ENCODE measurements at places on chromosomes 2 and 18.

GRCh38 chr2:102137138-102137537, 5.4 kb upstream of the IL1R1 start:
- no peak for ATAC-seq

DNA sequence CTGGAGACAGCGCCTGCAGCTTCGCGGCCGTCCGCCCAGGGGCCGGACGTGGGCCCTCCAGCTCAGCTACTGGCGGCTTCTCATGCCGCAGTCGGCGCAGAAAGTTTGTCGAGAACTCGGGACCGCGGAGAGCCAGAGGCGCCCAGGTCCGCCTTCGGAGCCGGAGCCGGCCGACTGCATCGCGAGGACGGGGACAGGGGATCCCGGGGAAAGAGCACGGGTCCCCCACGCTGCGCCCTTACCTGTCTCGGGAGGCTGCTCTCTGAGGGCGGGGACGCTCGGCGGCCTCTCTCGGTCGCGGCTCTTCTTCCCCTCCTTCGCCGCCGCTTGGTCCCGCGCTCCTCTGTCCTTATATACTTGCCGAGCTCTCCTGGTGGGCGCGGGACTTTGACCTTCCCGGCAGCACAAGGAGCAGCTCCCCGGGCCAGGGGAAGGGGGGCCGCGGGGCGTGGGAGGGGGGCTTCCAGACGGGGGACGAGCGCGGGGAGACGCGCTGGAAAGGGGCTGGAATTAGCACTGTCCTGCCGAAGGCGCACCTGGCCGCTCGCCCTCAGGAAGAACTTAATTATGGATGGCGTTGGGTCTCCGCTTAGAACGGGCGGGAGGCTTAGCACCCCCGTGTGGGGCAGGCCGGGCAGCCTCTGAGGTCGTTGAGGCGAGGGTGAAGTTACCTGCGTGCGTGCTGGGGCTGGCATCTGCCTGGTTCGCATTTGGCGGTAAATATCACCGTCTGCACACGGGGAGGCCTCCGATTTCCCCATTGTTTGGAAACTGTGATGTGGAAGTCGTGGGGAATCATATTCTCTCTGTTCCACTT, at the start of gene POMC:
Gene POMC (minus strand): TSS at position 325 of the 817 bp plus-strand sequence. CDS start 3,808 bp downstream, outside the sequence.
- ATAC-seq: peak; percentile 83

DNA sequence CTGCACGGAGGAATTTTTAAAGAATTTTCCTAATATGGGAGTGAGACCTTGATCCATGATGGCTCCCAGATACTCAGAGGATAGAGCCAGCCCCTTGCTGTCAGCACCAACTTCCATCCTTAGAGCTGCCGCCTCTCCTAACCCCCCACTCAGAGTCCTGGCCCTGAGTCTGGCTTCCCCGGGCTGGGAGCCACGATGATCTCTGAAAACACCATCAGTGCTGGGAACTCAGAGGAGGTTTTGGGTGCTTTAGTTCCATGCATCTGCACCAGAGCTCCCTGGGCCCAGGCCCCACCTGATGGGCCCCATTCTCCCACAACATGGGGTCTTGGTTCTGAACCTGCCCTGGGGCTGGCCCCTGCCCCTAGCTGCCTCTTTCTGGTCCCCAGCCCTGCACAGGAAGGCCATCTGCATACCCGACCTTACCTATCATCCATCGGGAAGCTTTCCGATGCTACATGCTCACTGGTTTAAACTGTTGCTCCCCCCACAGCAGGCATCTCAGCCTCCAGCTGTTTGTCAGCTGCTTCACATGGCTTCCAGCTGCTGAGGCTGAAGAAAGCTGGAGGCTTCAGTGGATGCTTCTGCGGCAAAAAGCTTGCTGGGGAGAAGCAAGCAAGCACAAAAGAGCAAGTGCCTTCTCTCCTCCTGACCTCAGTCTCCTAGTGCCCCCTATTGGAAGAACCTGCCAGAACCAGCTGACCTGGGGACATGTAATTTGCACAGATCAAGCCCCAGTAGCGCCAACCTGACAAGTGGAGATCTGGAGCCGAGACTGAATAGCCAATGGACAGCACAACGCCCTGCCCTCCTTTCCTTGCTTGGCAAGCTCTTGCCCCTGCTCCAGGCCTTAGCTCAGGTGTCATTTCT, 24.2 kb upstream of the RHOB start:
- peak; percentile 18 for ATAC-seq

DNA sequence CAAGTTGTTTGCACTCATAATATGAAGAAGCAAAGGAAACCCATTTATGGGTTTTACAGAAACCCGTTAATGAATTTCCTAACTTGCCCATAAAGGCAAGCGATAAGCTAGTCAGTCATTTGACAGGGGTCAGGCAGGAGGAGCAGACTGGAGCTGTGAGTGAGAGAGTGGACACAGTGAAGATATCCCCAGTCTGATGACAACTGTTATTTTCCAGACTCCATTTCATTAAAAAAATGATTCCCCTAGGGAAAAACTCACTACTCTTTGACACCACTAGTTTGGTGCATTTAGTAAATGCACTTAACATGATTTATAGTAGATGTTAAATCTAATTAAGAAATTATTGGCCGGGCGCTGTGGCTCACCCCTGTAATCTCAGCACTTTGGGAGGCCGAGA, 80.8 kb downstream of the TGIF1 start:
- ATAC-seq: no peak

DNA sequence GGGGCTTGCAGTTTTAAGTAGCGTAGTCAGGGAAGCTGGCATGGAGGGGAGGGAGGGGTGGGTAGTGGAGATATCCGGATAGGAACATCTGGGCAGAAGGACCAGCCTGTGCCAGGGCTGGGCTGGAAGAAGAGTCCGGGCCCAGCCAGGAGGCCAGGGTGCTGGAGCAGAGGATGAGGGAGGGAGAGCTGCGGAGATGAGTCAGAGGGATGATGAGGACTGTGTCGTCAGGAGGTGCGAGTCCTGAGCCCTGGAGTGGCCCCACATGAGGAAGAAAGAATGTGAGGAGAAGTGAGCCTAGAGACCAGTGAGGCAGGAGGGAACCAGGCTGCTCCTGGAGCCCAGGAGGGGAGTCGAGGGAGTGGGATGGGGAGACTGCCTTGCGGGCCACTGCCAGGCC, 82.4 kb downstream of the CTIF start:
- ATAC-seq: peak; percentile 63

GRCh38 chr18:34956663-34957062, 84.5 kb upstream of the MAPRE2 start:
- ATAC-seq: no peak

DNA sequence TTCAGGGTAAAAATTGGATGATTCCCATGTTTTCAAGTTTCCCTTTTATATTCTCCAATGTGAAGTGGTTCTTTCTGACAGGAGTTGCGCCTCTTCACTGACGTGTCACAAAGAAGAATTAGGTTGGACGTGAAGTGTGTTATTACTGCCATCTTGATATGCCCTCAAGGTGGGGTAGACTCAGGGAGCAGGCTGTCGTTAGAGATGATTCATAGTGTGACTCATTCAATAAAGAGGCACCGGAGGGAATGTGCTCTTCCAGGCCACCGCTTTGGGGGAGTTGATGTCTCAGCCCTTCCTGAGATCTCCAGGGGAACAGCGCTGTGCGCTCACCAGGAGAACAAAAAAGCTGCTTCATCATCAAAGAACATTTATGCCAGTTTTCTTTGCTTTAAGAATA, 3.6 kb upstream of the DGKD start:
- ATAC-seq: peak; percentile 91

DNA sequence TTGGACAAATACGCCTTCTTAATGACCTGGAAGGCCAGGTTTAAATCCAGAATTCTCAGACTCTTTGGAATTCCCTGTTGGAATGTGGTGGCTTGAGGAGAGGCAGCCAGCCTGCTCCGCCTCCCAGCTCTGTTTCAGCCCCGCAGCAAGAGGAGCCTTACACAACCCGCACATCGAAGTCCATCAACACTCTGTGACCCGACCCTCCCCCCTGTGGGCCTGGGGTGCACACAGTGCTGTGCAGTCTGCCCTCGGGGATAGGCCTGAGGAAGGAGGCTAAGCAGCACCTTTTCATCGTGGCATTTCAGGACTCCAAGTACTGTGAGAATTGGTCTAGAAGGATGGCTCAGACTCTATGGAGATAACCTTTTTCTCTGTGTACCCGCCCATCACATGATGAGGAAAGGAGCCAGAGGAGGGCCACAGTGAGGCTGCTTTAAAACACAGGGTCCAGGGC, 73.7 kb downstream of the GREB1L start:
- no peak for ATAC-seq

- no peak for ATAC-seq
These were observed 78.6 kb upstream of the EPB41L5 start for GRCh38 chr2:119934319-119934718.

- ATAC-seq: no peak
These were observed 57.9 kb downstream of the FAM171B start for GRCh38 chr2:186751790-186752189.

DNA sequence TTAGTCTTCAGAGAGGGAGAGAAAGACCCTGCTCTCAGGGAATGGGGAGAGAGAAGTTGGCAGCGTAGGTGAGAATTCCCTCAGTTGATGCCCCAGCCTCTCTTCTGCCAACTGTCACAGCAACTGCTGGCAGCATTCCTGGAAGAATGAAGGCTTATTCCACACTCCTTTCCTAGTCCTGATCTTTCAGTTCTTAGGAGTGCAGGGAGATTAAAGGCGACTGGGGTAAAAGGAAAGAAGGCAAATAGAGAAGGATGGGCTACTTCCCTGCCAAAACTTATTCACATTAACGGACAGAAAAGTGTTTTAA, 65.9 kb upstream of the ACAA2 start:
- no peak for ATAC-seq

- ATAC-seq: no peak
These were observed 6.9 kb upstream of the ZEB2 start for GRCh38 chr2:144526831-144527230.

- peak; percentile 71 for ATAC-seq
These were observed 18.0 kb upstream of the KLHL23 start for GRCh38 chr2:169715379-169716237.

- ATAC-seq: no peak
These were observed 209.5 kb upstream of the TPO start for GRCh38 chr2:1203772-1204171.

GRCh38 chr2:191029280-191029950, 15.4 kb upstream of the STAT1 start:
- no peak for ATAC-seq

- ATAC-seq: no peak
These were observed 1.4 kb downstream of the ARID5A start for GRCh38 chr2:96537734-96538486.

- ATAC-seq: no peak
These were observed 83.2 kb upstream of the FRZB start for GRCh38 chr2:182949572-182950189.

DNA sequence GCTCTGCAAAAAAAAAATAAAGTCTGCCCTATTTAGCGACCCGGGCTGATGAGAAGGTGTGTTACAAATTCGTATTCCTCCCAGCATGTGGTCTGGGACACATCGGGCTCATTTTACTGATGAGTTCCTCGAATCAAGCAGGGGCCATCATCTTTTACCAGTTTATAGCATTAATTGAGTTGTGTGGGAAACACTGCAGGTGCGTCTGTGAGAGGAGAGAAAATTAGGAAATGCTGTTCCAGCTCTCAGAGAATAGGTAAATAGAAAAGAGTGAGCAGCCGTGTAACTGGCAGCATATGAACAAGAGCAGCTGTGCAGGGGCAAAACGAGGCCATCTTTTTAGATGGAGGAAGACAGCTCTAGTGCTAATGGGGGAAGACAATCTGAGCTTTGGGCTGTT, 216.7 kb downstream of the SETBP1 start:
- ATAC-seq: no peak

DNA sequence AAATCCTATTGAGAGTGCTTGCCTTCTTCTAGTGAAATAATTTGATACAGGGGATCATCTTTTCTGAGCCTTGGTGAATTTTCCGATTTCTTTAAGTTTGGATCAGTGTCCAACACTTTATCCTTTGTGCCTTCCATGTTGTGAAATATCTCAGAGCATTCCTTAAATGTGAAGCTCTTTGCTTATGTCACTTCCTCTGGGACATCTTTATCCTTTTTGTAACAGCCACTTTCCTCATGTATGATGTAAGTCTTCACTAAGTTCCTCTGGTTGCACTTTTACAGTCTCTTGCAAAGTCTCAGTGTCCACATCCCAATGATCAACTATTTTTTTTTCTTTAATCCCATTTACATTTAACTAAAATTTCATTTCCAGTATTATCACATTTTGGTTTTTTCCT, 254.2 kb downstream of the EN1 start:
- ATAC-seq: no peak

- no peak for ATAC-seq
These were observed 351.2 kb downstream of the CDH2 start for GRCh38 chr18:27825689-27826088.

- ATAC-seq: peak; percentile 62
These were observed 85.3 kb upstream of the RAB27B start for GRCh38 chr18:54742659-54743604.

DNA sequence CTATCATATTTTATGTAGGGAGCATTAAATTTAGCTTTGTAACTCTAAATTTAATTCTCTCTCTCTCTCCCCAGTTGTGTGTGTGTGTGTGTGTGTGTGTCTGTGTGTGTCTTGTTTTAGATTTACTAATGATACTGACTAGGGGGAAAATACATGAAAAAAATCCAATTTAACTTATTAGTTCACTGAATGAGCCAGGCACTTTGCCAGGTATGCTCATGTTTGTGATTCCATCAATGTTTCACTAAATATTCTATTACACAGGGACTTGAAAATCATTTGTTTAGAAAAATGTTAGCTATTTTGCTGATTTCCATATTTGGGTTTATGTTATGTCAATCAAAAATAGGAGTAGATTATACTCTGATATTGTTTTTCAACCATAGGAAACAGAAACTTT, 203.7 kb upstream of the ZNF804A start:
- ATAC-seq: no peak

DNA sequence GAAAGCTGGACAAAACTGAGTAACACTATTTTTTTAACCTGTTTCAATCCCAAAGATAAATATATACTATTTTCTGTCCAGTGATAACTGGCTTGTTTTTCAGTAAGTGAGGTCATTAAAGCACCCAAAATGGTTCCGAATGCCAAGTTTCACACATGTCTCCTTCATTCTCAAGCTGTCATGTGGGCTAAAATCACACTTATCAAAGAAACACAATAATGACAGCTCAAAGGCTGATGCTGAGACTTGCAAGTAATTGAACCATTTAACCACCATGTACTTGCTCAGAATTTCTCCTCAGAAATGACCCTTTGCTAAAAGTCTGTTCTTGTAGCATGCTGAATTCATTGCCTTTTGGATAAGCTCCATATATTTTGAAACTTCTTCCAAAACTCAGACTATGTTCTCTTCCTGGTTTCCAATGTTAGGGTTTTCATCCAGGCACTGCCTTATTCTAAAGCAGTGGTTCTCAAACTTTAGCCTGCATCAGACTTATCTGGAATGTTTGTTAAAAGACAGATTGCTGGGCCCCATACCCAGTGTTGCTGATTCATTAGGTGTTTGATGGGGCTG, 149.8 kb downstream of the VWC2L start:
- ATAC-seq: no peak

DNA sequence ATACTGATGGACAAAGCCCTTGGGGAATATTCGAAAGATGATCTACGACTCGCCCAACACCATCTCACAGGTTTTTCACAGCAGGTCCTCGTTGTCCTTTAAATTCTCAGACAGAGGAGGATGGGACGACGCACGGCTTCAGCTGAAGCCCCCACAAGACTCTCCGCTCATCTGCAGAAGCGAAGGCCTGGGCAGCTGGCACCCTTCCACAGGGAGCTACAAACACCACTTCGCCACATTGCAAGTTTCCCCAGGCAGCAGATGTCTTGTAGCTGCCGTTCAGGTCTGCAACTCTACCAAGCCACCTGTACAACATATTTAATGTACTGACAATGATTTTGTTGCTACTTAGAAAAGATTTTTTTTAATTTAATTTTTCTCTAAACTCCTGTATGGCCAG, 642.9 kb downstream of the ZEB2 start:
- ATAC-seq: no peak
